ENCODE measurements at places on chromosomes 13 and 19.

DNA sequence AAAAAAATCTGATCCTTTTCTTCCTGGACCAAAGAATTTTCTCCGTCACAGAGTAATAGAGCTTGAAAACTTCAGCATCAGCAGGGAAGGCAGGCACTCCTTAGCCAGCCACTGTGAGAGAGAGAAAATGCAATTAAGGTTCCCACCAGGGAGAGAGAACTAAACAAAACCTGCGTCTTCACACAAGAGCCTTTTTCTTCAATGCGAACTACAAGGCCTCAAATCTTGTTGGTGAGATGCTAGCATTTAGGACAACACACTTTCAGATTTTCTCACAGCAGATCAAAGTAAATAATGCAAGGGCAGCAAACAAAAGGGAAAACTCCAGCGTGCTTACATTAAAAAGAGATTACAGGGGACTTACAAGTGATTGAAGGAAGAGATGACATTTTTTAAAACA lies 80.1 kb downstream of the DACH1 start:
- no peak for DNase-seq

DNA sequence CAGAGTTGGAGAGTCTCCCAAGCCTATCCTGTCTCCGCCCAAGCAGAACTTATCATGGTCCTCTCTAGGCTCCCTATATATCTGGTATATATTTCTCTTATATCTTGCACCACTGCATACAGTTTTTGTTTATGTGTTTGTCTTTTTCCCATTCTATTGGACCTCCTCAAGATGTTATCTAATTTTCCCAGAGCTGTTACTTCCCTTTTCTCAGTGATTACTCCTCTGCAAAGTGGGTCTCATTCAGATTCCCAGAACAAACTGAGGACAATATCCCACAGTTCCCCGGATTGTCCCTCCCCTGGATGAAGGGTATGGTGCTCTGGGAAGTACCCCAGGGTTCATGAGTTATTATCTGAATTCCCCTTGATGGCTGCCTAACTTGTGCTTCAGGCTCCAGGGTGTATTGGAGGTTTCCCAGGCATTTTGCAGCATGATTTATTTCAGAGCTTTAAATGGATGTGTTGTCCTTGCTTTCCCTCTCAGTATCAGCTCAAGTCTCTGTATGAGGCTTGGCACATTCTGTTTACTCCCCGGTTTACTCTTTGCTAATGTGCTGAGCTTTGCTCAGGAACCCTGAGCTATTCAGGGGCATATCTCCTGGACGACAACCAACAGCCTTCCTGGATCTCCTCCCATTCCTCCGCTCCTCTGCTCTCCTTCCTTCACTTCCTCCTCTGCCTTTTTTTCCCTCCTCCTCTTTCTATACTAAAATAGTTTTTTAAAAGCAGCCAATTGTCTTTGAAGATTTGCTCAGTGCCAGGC lies 329.3 kb downstream of the SPRY2 start:
- no peak for DNase-seq

- no peak for DNase-seq
Measured at GRCh38 chr13:64369121-64369520, 2861.0 kb downstream of the PCDH9 start.

- no peak for DNase-seq
Measured at GRCh38 chr19:17671906-17672305, 16.2 kb downstream of the UNC13A start.

GRCh38 chr19:48683349-48683748 lies 10.5 kb upstream of the NTN5 start:
- DNase-seq: no peak

DNA sequence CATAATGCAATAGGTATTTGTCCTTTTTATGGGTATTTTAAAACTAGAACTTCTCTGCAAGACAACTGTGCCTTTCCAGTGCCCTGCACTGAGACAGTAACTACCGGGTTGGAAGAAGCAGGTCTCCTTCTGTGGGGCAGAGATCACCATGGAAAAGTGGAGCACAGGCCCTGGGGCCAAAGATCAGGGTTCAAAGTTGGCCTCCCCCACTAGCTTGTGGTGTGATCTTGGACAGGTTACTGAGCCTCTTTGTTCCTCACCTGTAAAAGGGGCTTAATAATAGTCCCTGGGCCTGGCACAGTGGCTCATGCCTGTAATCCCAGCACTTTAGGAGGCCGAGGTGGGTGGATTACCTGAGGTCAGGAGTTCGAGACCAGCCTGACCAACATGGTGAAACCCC lies 68.3 kb downstream of the CEBPG start:
- DNase-seq: no peak

DNA sequence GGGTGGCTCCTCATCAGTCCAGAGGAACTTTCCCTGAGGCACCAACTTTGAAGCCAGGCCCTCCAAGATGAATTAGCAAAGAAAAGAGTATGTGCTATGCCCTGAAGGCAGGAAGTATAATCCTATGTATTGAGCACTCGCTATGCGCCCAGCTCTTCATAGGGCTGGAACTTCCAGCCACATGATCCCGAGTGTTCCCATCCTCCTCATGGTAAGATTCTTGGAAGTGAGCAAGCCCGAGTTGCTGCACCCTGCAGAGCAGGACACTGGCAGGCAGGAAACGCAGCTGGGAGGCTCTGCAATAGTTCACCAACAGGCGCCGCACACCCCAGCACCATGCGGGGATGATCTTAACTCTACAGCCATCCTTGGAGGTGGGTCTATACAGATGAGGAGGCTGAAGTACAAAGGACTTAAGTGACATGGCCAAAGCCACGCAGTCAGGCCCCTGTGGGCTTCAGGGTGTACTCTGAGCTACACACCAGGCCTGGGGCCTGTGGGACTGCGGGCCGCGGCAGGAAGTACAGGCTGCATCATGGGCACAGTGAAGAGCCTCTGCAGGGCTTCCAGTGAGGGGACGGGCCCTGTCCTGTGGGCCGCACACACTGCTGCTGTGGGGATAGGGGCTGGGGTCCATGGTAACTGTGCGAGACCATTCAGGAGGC lies 25.1 kb downstream of the C19orf47 start:
- DNase-seq: no peak

DNA sequence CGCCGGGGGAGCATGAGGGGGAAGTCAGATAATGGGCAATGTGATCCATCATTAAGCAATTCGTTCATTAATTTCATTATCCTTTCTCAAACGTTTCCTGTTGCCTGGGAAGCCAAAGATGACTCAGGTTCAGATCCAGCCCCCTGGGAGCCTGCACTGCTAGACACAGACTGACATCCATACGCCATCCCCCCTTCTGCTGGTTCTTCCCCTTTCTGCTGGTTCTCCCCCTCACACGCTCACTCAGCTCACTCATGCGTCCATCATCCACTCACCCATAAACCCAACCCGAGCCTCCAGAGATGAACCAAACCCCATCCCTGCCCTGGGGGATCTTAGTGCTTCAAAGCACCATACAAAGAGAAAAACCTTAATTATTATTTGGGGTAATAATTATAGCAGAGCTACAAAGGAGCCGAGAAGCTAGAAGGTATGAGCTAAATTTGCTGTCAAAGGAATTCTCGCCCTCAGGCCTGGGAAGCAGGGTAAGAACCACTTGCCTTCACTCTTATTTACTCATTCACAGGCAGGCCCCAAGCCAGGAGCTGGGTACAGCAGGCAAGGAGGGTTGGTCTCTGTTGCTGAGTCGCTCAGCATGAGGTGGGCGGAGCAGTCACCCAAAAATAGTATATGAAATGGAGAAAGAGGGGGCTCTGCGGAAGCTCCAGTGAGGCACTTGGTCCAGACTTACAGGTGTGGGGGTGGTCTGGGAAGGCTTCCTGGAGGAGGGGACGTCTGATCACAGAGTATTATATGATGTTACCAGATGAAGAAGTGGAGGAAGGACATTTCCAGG lies 7.0 kb upstream of the ZNF444 start:
- DNase-seq: no peak

DNA sequence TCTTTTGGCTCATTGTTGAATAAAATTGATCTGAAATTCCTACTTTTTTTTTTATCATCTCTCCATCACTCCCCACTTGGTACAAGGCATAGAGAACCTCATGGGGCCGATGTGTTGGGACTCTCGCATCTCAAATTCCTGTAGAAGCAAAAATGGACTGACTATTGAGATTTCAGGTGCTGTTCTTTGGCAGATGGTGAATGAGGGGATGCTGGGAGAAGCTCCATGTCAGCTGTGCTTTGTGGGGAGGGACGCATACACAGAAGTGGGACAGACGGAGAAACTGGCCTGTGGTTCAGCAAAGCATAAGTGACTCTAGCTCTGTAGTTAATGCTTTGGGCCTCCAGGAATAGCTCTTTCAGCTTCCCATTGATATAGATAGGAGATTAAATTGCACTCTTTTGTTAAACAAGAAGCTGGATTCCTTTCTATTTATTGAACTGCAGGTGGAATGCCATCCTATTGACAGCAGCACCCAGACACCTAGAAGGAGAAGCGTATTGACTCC lies 194.5 kb upstream of the RNF113B start:
- no peak for DNase-seq

DNA sequence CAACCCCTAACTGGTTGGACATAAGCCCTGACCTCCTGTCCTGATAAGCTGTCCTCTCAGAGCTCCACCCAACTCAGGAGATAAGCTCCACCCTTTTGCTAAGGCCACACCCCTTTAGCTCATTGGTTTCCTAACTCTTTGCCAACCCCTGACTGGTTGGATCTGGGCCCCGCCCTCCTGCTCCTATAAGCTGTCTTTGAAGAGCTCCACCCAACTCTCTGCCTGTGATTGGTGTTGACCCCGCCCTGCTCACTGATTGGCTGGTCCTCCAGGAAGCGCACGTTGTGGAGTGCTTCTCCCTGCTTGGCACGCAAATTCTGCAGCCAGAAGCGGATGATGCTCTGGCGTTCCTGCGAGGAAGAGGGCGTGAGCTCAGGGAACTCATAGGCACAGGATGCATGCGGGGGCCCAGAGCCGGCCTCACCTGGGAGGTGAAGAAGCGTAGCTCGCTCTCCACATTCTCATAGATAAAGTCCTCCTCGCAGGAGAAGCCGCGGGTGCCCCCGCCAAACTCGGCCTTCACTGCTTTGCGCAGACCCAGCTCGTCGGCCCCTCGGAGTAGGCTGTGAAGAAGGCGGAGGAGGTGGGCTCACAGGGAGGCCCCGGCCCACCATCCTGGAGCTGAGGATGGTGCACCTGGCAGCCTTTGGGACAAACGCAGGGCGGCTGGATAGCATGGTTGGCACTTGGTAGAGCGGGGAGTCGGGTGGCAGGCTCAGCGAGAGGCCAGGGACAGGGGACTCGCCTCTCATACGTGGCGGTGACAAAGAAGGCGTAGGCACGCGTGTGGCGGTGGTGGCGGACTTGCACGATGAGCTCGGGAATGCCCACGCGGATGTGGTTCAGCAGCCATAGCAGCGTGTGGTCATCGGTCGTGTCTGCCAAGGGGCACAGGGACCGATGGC lies 1.7 kb downstream of the ANO8 start:
- no peak for DNase-seq

GRCh38 chr19:42352301-42353259 lies 27.1 kb downstream of the MEGF8 start:
- no peak for DNase-seq

- peak; percentile 100 for DNase-seq
Measured at GRCh38 chr19:43595999-43596841, at the start of the genes IRGQ and ZNF576. Gene IRGQ, minus strand, starts transcription at chr19:43596134. Its CDS starts 796 bp downstream, at chr19:43595338. Gene ZNF576, plus strand, starts transcription at chr19:43596595. Its CDS starts 514 bp downstream, at chr19:43597109.

GRCh38 chr19:6392221-6393073 lies 517 bp downstream of the GTF2F1 start:
- no peak for DNase-seq

DNA sequence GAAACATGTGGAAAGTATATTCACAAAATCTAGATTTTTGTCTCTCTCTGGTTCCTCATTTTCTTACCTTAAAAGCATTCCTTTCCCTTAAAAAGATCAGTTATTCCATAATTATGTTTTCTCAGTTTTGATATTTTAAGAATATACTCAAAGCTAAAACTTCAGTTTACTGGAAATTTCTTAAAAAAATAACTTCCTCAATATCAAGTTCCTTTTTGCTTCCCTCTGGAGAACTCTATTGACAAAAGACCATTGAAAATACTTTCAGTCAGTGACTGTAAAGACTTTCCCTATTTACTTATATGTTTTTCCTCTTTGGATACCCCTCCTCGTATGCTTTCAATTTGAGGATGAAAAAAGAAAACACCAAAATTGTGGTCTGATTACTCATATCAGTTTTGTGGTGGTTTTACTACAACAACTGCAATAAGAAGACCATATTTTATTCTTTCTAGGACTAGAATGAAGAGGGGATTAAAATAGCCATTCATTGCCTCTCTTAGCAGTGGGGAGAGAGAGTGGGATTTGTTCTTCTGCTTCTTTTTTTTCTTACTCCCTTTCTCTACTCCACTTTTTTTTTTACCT lies 113.2 kb downstream of the ESD start:
- no peak for DNase-seq

DNA sequence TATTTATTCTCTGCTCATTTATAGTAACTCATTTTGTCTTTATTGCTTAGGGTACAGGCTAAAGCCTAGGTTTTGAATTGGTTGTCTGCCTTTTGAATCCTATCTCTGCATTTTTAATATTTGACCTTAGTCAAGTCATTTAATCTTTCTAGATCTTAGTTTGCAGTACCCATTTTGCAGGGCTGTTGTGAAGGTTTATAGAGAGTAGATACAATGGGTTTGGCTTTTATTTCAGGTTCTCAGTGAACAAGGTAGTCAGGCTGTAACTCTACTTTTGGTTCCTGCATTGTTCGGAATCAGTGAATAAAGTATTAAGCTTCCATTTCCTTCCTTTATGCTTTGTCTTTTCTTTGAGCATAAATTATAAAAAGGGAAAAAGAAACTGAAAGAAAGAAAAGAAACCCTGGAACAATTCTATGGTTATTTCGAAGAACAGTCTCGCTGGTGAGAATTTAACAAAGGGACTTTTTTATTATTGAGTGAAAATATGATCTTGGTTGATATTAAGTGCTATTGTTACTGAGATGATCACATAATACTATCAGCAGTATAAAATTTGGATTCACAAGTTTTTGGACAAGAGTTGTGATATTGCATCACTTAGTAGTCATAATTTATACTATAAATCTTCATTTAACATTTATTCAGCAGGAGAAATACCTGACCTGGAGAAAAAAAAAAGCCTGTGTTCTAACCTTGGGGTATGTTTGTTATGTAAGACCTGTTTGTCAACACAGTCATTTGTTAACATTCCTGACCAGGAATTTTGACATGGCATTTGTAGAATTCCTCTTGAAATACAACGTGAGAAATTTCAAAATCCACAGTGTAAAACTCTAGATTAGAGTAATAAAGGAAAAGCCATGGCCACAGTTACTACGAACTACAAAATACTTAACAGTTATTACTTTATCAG lies 91.3 kb downstream of the ZMYM2 start:
- DNase-seq: no peak

GRCh38 chr13:100128838-100129237 lies 39.9 kb downstream of the PCCA start:
- DNase-seq: no peak

GRCh38 chr19:14686411-14686810 lies 3.4 kb upstream of the ZNF333 start:
- no peak for DNase-seq

GRCh38 chr19:29495091-29495490 lies 30.7 kb upstream of the VSTM2B start:
- DNase-seq: no peak

- DNase-seq: no peak
Measured at GRCh38 chr13:39930060-39930459, 274.6 kb downstream of the COG6 start.
